ENCODE measurements at places on chromosomes 11 and 22.
A peak's percentile ranks its signal among the peaks of the same experiment; 100 is the strongest.

DNA sequence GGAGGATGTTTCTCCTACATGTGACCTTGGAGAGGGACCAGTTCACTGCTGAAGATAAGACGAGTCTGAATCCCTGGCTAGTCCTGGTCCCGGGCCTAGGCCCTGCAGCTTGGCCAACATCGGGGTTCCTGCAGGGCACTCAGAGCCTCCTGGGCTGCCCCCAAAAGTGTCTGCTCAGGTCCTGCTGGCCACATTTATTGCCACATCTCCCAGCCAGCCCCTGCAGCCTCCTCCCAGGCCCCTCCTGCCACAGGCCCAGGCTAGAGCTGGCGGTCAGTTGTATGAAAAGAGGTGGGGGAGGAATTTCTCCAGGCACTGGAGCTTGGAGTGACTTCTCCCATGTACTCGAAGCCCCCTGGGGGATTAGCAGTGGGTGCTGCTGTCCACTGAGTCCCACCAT lies 56.5 kb upstream of the PPARA start:
- DNase-seq, result no peak

DNA sequence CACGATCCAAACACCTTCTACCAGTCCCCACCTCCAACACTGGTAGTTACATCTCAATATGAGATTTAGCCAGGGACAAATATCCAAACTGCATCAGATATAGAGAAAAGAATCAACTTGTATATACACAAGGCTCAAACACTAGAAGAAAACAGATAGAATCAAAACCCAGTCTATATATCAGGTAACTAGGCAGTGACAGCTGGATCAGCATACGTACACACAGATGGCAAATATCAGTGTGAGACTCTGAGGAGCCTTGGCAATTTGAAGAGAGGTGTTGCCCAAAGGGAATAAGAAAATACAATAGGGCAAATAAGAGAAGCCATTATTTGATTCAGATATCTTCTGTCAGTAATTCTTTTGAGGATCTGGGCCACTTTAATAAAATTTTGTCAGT lies 951.3 kb upstream of the CHORDC1 start:
- DNase-seq, result no peak

- no peak for DNase-seq
Observed at GRCh38 chr11:64036087-64037026, 626 bp downstream of the FLRT1 start.

GRCh38 chr22:49350441-49351121 lies 477.1 kb downstream of the BRD1 start:
- no peak for DNase-seq

DNA sequence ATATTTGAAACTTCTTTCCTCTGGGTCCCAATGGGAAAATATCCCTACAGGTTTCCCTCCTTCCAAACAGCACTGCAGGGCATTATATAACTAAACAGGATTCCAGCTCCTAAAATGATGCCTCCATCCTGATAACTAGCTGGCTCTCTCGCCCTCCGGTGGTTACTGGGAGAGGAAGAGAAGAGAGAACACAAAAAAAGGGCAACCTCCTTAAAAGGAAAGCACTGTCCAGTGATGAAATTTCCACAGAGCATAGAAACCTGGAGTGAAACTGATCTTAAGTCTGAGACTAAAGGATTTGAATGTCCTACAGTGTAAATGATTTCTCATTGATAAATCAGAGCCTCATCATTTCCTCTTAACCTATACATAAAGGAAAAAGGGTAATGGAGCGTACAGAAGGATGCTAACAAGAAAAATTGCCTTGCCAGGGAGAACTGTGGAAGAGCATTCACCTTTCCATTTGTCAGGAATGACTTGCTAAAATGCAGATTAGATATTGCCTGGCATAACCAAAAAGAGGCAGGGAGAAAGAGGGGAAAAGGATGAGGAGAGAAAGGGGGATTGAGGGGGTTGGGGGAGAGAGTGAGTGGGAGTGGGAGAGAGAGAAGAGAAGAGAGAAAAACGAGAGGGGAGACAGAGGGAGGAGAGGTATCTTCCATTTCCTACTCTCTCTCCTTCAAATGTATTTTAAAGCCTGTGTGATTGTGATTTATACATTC lies 121.3 kb downstream of the APOL5 start:
- DNase-seq, result peak; percentile 15

DNA sequence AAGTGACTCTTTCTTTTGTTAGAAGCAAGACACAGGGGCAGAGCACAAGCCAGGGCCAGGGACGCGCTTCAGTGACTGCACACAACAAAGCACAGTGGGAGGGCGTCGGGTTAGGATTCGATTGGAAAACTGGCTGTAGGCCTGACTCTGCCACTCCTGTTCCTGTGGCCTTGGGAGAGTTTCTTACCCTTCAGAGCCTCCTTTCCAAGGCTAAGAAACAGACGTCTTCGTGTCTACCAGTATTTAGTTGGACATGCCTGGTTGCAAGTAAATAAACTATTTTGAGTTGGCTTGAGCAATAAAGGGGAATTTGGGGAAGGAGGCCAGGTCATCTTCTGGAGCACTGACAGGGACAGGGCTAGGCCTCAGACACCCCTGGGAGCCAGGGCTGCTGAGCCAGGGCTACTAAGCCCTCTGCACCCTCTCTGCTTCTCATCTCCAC lies 549.1 kb downstream of the INSC start:
- DNase-seq, result no peak

DNA sequence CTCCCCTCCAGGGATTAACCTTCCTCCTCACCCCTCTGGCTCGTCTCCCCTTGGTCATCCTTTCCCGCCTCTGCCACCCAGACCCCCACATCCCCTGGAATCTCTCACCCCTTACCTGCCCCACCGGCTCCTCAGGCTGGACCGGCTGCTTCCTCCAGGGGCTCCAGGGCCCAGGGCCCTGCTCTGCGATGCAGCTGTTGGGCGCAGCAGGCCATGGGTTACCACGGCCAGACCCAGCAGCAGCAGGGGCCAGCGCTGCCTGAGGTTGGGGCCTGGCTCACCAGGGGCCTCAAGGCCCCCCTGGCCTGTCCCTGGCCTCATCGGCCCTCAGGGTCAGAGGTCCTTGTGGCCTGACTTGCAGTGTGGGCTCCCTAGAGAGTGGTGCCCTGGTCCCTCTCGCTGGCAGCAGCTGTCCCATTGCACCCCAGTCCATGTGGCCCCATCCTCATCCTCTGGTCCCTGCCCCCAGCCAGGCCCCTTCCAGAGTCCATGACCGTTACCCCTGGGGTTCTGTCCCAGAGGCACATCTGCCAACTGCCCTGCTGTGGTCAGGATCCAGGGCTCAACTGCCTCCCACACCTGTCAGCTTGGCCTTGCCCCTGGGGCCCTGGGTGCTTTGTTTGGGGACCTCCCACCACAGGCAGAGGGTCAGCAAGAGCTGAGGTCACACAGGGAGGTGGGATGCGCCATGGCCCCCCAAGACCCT lies at the start of gene IGLL1:
Gene IGLL1, minus strand, starts transcription at position 421 of the 706 bp plus-strand sequence. Its CDS starts 100 bp downstream, at position 321.
- no peak for DNase-seq

GRCh38 chr22:48097723-48098122 lies 1335.3 kb downstream of the TBC1D22A start:
- no peak for DNase-seq

All from globus pallidus (tissue), 1 donor.